ENCODE measurements at places on chromosomes 4 and X. TPM values are rescaled to one million over a fixed set of nuclear protein-coding genes. Genes with fewer than 3 reads are reported as not detected.

The PRRG3 gene
- not detected for total RNA-seq

The GAGE1 gene
- total RNA-seq = not detected

The SLC39A8 gene
- total RNA-seq = 60.3 TPM

The LUZP4 gene
- total RNA-seq = not detected

The CT47C1 gene
- not detected for total RNA-seq

The CXCL1 gene
- total RNA-seq = not detected

The GJB1 gene
- not detected for total RNA-seq

The NLGN4X gene
- not detected for total RNA-seq

The BMP3 gene
- not detected for total RNA-seq

The CLIC2 gene
- total RNA-seq = 1.0 TPM

The ZCCHC18 gene
- 3.3 TPM for total RNA-seq

The ZMAT1 gene
- total RNA-seq = 1.6 TPM

The CT55 gene
- not detected for total RNA-seq

The MAGEB6B gene
- total RNA-seq = not detected

The GPR50 gene
- not detected for total RNA-seq

The SLC10A4 gene
- total RNA-seq = not detected

The DGAT2L6 gene
- total RNA-seq = not detected

The MAB21L2 gene
- total RNA-seq = not detected
